ENCODE measurements at places on chromosomes 12 and 14. TPM values are rescaled to one million over a fixed set of nuclear protein-coding genes. Genes with fewer than 3 reads are reported as not detected.

DNA sequence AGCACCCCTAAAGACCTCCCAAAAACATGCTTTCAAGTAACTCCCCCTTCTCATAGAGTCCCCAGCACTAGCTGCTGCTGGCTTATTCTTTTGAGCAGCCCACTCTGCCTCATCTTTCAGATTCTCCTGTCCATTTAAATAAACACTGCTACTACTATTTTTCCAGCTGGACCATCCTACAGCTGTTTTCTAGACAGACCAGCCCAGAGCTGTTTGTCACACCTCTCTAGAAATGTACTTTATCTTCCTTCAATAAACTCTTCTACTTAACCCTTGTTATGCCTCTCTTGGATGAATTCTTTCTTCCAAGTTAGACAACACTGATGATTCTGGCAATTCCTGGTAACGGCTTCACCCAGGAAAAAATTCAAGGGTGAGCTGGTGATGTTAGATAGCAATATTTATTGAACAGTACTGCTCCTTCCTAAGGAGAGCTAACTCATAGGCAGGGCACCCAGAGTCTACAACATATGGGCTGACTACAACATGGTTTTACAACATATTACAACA is 995.7 kb downstream of the LRFN5 start:
- H3K36me3 ChIP-seq: no peaks in the 10 kb centered on the region
- H3K27me3 ChIP-seq: no peaks in the 10 kb centered on the region
- no peak overlapping the region for H3K27ac ChIP-seq
- H3K4me3 ChIP-seq: no peak overlapping the region
- DNase-seq: no peak
- H3K4me1 ChIP-seq: no peaks in the 10 kb centered on the region

DNA sequence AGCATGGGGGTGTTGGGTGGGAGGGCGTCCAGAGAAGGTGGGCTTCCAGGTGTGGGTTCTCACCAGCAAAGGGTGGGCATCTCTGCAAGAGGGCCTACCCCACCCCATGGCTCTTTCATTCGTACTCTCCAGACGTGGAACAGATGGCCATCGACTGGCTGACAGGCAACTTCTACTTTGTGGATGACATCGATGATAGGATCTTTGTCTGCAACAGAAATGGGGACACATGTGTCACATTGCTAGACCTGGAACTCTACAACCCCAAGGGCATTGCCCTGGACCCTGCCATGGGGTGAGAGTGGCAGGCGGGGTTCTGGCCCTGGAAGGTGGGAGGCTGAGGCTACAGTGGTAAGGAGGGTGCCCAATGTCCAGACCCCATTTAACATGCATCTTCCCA is 6.7 kb upstream of the LRP1-AS start:
- H3K27me3 ChIP-seq: no peaks in the 10 kb centered on the region
- H3K27ac ChIP-seq: no peak overlapping the region
- no peak for DNase-seq
- no peak overlapping the region for H3K4me3 ChIP-seq
- no peaks in the 10 kb centered on the region for H3K4me1 ChIP-seq

GRCh38 chr14:20982646-20983369 is 7.0 kb upstream of the METTL17 start:
- H3K27me3 ChIP-seq: no peaks in the 10 kb centered on the region
- no peaks in the 10 kb centered on the region for H3K36me3 ChIP-seq
- no peak overlapping the region for H3K27ac ChIP-seq
- H3K4me1 ChIP-seq: no peaks in the 10 kb centered on the region

- H3K27ac ChIP-seq: no peak overlapping the region
- no peaks in the 10 kb centered on the region for H3K36me3 ChIP-seq
- DNase-seq: no peak
- H3K27me3 ChIP-seq: no peaks in the 10 kb centered on the region
Measured at GRCh38 chr12:65696227-65696626, 128.1 kb upstream of the HMGA2 start.

DNA sequence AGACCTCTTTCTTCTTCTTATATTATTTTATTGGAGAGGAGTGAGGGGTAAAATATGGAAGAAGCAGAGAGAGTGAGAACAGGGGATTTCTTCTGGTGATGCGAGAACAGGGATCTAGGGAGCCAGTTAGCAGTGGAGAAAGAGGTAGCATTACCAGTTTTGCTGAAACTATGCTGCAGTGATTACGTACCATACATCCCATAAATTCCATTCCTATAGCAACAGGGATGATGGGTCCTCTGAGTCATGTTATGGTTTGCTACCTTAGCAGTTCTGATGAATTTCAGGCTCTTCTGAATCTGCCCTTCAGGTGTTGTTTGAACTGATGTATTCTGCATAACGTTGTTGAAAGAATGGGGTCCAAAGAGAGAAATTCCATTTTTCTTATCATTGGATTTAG is 625.4 kb upstream of the LRFN5 start:
- H3K36me3 ChIP-seq: no peaks in the 10 kb centered on the region
- no peak for DNase-seq
- H3K4me1 ChIP-seq: no peaks in the 10 kb centered on the region
- H3K27me3 ChIP-seq: no peaks in the 10 kb centered on the region
- no peak overlapping the region for H3K27ac ChIP-seq

GRCh38 chr12:75120311-75120711 is 89.3 kb downstream of the KCNC2 start:
- no peaks in the 10 kb centered on the region for H3K27me3 ChIP-seq
- no peaks in the 10 kb centered on the region for H3K36me3 ChIP-seq
- DNase-seq: no peak
- H3K4me1 ChIP-seq: no peaks in the 10 kb centered on the region
- no peak overlapping the region for H3K4me3 ChIP-seq

DNA sequence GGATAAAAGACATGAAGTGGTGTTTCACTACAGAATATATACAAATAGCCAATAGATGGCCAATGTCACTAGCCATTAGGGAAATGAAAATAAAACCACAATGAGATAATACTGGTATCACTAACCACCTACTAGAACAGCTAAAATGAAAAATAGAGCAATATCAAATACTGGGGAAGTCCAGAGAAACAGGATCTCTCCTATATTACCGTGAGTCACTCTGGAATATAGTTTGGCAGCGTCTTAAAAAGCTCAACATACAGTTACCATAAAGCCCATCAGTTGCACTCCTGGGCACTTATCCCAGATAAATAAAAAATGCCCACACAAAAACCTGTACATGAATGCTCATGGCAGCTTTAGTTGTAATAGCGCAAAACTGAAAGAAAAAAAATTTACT is 101.7 kb downstream of the TMTC1 start:
- no peak for DNase-seq
- no peaks in the 10 kb centered on the region for H3K27me3 ChIP-seq
- no peak overlapping the region for H3K4me3 ChIP-seq
- no peaks in the 10 kb centered on the region for H3K4me1 ChIP-seq

DNA sequence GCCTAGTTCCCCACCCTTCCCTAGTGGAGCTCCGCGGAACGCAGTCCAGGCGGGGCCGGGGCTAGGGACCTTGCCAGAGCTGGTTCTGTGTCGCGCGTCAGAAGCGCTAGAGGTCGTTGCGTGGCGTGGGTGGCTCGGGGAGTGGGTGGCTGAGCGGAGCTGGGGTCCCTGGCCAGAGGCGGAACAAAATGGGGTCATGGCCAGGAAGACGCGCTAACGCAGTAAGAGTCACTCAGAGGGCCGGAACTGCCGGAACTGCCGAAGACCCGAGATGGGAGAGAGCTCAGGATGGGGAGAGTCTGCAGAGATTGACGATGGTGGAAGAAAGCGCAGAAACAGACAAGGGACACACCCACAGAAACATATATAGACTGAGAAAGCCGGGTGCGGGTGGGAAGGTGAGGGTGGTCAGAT is 4.8 kb downstream of the DGKA start:
- peaks cover 83% of the 10 kb centered on the region for H3K36me3 ChIP-seq
- H3K4me3 ChIP-seq: peak overlapping the region; percentile 2
- H3K4me1 ChIP-seq: peaks cover 34% of the 10 kb centered on the region
- no peaks in the 10 kb centered on the region for H3K27me3 ChIP-seq
- DNase-seq: no peak
- peak overlapping the region; percentile 67 for H3K27ac ChIP-seq

- H3K4me3 ChIP-seq: peak overlapping the region; percentile 92
- peak overlapping the region; percentile 97 for H3K27ac ChIP-seq
- peaks cover 3% of the 10 kb centered on the region for H3K4me1 ChIP-seq
- no peak for DNase-seq
- no peaks in the 10 kb centered on the region for H3K27me3 ChIP-seq
- H3K36me3 ChIP-seq: no peaks in the 10 kb centered on the region
Measured at GRCh38 chr14:45252366-45253069, 484 bp downstream of the MIS18BP1 start.

GRCh38 chr12:29739279-29739991 is 44.3 kb downstream of the TMTC1 start:
- DNase-seq: no peak
- H3K4me3 ChIP-seq: no peak overlapping the region
- H3K27ac ChIP-seq: no peak overlapping the region
- H3K27me3 ChIP-seq: no peaks in the 10 kb centered on the region
- H3K36me3 ChIP-seq: no peaks in the 10 kb centered on the region

DNA sequence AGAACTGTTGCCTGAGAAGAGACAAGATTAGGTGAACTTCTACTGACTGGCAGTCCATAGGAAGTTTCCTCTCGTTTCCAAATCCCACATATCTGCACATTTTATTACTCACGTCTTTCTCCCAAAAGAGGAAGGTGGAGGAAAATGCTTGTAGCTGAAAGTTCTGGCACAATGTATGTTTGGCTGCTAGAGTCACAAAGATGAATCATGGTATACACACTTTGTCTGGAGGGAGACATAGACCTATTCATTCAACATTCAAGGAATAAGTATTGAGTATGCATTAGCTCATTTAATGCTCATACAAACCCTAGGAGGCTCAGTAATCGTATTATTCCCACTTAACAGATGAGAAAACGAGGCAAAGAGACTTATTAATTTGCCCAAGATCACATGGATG is 291.8 kb downstream of the FOXN3 start:
- H3K4me3 ChIP-seq: no peak overlapping the region
- no peaks in the 10 kb centered on the region for H3K27me3 ChIP-seq
- no peak overlapping the region for H3K27ac ChIP-seq
- H3K4me1 ChIP-seq: no peaks in the 10 kb centered on the region
- no peaks in the 10 kb centered on the region for H3K36me3 ChIP-seq
- no peak for DNase-seq

- no peaks in the 10 kb centered on the region for H3K27me3 ChIP-seq
- no peak for DNase-seq
- H3K36me3 ChIP-seq: no peaks in the 10 kb centered on the region
- H3K4me3 ChIP-seq: no peak overlapping the region
- no peaks in the 10 kb centered on the region for H3K4me1 ChIP-seq
- no peak overlapping the region for H3K27ac ChIP-seq
Measured at GRCh38 chr12:130076752-130077151, 85.5 kb upstream of the FZD10 start.

- peaks cover 22% of the 10 kb centered on the region for H3K36me3 ChIP-seq
- H3K4me3 ChIP-seq: no peak overlapping the region
- peaks cover 9% of the 10 kb centered on the region for H3K4me1 ChIP-seq
Measured at GRCh38 chr12:51351913-51352532, 5.5 kb upstream of the CELA1 start.

DNA sequence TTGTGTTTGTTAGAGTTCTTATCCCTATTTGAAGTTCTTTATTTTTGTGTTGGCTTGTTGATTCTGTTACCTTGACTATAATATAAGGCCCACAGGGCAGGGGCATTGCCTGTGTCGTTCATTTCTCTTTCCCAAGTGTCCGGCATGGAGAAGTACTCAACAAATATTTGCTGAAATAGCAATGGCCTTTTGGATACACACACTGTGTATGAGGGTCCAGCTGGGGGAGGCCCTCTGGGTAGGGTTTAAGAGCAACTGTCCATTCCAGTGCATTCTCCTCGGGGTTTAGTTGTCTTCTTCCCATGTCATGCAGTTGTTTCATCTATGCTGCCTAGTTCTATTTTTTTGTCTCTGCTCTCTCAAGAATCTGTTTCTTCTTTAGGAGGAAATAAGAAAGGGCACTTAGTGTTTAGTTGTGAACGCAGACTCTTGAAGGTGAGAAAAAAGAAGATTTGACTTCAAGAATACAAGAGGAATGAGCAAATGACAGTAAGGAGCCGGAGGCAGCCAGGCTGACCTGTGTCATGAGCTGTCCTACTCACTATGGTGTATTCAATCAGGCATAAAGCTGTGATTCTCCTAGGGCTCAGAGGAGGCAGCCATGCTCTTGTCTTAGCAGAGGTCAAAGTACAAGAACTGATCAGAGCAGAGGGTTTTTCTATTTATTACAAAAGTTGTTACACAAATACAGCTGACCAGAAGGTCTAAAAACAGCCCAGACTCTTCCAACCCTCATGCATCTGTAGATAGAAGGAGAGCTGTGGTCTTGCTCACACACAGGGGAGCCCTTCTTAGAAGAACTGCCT is 10.2 kb downstream of the ERG28 start:
- no peak for DNase-seq
- H3K36me3 ChIP-seq: peaks cover 37% of the 10 kb centered on the region
- H3K4me1 ChIP-seq: no peaks in the 10 kb centered on the region
- no peak overlapping the region for H3K4me3 ChIP-seq
- H3K27me3 ChIP-seq: no peaks in the 10 kb centered on the region

DNA sequence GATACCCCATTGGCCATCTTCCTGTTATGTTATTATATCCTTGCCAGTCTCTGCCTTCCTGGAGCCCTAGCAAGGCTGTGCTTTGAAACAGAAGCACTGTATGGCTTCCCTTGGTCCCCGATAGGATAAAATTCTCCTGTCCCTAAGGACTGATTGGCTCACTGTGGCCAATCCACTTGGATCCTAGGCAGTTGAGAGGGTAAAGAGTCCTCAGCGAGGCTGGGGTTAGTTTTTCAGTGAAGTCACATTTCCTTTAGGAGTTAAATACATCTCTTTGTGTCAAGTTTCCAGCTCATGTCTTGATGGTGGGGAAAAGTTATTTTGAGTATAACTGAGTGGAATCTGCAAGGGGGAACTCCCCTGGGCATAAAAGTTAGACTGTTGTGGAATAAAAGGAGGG is 7.3 kb downstream of the AACS start:
- no peak for DNase-seq
- no peak overlapping the region for H3K27ac ChIP-seq
- no peaks in the 10 kb centered on the region for H3K27me3 ChIP-seq
- no peak overlapping the region for H3K4me3 ChIP-seq
- no peaks in the 10 kb centered on the region for H3K4me1 ChIP-seq
- H3K36me3 ChIP-seq: peaks cover 13% of the 10 kb centered on the region

DNA sequence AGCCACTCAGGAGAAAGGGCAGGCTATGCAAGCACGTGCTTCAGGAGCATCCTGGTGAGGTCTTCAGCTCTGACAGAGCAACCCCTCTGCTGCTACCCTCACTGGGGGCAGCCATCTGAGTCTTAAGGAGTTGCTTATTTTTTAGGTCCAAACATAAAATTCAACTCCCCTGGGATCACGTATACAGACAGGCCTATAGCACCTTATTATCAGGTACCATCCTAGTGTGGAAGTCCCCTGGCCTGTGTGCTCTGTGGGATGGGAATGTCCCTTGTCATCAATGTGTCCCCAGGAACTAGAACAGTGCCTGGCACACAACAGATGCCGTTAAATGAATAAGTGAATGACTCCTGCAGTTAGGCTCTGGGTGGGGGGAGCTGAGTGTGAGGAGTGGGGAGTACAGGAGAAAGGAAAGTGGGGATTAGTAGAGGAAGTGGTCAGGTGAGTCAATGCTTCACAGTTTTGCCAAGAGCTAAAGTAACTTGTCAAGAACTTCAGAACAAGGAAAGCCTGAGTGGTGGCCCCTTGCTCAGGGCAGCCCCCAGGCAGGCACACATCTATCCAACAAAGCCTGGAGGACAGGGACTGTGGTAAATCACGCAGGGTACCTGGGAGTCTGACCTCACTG is 33.5 kb downstream of the DAD1 start:
- H3K4me1 ChIP-seq: peaks cover 99% of the 10 kb centered on the region
- H3K4me3 ChIP-seq: peak overlapping the region; percentile 49
- no peak for DNase-seq
- H3K27me3 ChIP-seq: no peaks in the 10 kb centered on the region

PCBP2 gene
- 263 TPM for total RNA-seq

PLBD1 gene
- 9.5 TPM for total RNA-seq

FGD6 gene
- total RNA-seq: 9.1 TPM

A2ML1 gene
- 1.8 TPM for total RNA-seq

OTX2 gene
- total RNA-seq: 0.14 TPM

HOXC9 gene
- total RNA-seq: 0.09 TPM

All from thymus (tissue), 14 donors.